ENCODE measurements at places on chromosomes 5 and 9. TPM values are rescaled to one million over a fixed set of nuclear protein-coding genes. Genes with fewer than 3 reads are reported as not detected.

Gene NOL8
- 93.9 TPM for total RNA-seq

Gene PPP3R2
- not detected for total RNA-seq

Gene CDX1
- total RNA-seq = not detected

Gene SHROOM1
- total RNA-seq = not detected

Gene SELENOP
- 1.4 TPM for total RNA-seq

Gene EPB41L4A
- total RNA-seq = 1.00 TPM

Gene LEAP2
- 8.8 TPM for total RNA-seq

Gene INIP
- total RNA-seq = 33.4 TPM

Gene TMEM174
- total RNA-seq = not detected

Gene IL4
- total RNA-seq = not detected

Gene NR6A1
- total RNA-seq = 0.06 TPM

Measured in CD4-positive, alpha-beta memory T cell (primary cell).